ENCODE measurements at places on chromosomes 13 and 19.
A peak's percentile ranks its signal among the peaks of the same experiment; 100 is the strongest.

DNA sequence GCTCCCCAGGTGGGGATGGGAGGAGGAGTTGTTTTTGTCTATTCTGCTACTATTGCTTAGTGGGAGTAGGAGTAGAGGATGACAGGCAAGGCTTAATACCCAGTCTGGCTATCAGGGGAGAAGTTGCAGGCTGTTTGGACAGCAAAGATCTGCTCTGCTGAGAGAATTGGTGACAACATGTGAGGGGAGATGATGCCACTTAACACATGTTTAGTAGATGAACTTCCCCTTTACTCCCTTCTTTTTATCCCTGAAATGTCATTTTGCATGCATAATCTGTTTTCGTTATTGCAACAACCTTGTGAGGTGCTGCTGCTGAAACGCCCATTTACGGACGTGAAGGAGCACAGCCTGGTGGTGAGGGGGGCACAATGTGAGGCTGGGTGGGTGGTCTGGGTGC, 3.0 kb upstream of the CYP4F12 start:
- DNase-seq: no peak

GRCh38 chr19:2495130-2495641, 19.3 kb downstream of the GADD45B start:
- no peak for DNase-seq

GRCh38 chr13:66774046-66774445, 456.1 kb downstream of the PCDH9 start:
- DNase-seq: no peak

DNA sequence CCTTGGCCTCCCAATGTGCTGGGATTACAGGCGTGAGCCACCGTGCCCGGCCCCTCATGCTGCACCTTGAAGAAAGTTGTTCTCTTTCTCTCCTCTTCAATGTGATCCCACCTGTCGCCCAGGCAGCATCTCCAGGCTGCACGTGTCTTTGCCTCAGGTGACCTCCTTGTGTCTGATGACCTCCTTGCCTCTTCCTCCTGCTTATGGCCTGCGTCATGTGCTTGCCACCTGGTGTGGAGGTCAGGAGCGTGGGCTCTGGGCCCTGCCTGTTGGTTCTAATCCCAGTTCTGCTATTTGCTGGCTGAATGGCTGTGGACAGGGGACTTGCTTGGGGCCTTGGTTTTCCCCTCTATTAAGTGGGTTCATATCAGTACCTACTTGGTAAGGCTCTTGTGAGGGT, 6.3 kb downstream of the BICRA start:
- DNase-seq: no peak

- DNase-seq: no peak
Measured at GRCh38 chr13:112815871-112816270, 126.0 kb downstream of the ATP11A start.

GRCh38 chr19:32800754-32801153, 68.8 kb downstream of the SLC7A9 start:
- no peak for DNase-seq

DNA sequence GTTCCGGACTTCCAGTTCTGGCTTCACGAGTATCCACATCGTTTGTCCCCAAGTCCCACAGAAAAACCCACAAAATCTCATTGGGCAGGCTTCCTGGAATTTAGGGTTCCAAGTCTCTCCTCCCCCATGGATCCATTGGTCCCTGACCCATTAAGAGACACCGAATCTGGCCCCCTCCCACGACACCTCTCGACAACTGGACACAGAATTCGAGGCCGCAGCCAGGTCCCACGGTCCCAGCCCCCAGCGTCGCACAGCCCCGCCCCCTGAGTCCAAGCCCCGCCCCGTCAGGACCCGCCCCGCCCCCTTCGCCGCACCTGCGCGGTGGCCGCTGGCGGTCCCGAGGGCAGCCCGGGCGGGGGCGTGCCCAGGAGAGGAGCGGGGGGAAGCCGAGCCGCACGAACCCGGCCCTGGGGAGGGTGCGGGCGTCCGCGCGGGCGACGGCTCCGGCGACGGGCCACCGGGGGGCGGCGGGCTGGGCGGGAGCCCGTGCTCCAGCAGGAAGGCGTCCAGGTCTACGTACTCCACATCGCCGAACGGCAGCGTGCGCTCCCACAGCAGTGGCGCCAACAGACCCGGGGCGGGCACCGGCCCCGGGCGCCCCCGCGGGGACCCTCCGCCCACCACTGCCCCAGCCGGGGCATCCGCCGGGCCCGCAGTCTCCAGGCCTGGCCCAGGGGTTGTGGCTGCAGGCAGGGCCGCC, 1.8 kb downstream of the DBP start:
- DNase-seq: peak; percentile 22

DNA sequence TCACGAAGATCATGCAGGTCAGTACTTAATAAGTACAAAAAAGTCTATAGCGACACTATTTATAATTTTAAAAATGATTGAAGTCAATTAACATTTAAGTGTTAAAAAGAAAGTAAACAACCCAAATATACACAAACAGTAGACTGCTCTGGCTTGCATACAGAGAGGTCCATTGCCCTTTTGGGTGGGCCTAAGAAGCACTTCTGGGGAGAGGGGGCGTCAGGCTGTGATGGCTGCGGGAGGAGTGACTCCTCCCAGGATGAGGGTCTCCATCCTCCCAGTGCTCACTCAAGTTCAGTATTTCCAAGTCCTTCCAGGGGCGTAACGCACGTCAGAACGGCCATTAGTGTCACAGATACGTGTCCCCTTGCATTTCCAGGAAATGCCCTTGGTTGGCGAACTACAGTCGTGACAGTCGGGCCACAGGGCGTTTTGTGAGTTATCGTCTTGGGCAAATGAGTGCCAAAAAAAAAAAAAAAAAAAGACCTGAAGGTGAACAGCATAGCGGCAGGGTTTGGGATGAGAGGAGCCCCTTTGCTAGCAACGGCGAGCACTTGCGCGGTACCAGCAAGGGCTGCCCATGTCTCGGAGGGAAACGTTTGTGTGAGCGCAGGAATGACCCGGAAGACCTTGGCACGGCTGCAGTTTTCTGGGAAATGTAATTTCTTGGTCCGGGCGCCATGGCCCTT, at the start of gene SCGB2B2:
Gene SCGB2B2, minus strand, starts transcription at position 463 of the 689 bp plus-strand sequence. CDS start 82,596 bp downstream, outside the sequence.
- DNase-seq: peak; percentile 67

- DNase-seq: peak; percentile 6
Measured at GRCh38 chr19:38952395-38953165, 21.8 kb downstream of the MRPS12 start.

GRCh38 chr19:14433554-14434501, 722 bp downstream of the PKN1 start:
- peak; percentile 39 for DNase-seq

GRCh38 chr13:41411522-41411921, 45.8 kb upstream of the RGCC start:
- DNase-seq: no peak

DNA sequence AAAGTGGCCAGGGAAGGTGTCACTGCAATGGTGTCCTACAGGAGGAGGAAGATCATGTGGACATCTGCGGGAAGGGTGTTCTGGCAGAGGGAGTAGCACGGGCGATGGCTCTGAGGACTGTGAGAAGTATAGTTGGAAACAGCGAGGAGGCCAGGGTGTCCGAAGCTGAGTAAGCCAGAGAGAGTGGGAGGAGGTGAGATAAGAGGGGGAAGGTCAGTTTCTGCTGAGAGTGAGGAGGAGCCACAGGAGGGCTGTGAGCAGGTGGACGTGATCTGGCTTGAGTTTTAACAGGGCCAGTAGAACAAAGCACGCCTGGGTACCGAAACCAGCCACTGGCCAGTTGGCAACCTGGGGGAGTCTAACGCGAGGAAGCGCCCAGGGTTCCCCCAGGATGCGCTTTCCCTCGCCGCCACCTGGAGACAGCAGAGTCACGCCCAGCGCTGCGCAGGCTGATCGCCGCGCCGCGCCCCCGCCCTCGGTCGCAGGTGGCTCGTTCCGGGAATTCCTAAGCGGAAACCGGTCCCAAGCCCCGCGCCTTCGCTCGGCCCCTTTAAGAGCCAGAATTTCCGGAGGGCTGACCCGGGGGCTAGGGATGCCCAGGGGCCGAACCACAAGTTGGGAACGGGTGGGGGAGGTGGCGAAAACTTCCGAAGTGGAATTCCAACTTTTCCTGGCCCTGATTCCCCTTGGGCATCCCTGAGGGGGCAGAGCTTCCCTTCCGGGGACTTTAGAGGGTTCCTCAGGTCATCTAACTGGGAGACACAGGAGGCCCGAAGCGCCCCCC, 1.1 kb upstream of the LSR start:
- no peak for DNase-seq

DNA sequence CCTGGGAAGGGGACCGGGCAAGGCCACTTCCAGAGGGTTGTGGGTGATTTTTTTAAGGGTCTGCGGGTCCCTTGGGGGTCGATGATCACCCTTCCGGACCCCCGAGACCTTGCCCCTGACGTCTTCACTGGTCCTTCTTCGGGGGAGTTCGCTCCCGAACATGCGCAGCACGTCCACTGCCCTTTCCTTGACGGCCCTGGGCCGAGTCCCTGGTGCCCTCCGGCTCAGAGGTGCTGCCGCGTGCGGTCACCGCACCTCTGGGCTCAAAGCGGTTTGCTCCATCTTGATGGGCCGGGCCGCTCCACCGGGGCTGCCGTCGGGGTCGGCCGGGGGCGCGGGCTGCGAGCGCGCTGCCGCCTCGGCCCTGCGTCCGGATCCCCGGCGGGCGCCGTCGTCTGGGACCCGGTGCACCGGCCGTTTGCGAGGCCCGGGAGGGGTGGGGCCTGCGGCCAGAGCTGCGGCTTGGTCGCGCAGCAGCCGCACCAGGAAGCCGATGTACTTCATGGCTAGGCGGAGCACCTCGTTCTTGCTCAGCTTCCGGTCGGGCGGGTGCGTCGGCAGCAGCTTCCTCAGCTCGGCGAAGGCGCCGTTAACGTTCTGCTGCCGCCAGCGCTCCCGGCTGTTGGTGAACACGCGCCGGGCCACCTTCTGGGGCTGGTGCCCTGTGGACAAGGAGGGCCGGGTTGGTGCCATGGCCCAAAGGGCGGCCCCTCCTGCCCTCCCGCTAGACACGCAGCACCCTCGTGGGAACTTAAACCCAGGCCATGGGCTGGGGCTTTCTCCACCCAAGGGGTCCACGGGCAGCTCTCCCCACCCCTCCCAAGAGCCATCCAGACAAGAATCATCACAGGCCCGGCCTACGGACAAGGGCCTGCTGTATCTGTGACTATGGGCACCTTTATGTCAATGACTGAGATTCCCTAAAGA, 3.3 kb downstream of the LYL1 start:
- no peak for DNase-seq

GRCh38 chr13:67123165-67123564, 107.0 kb downstream of the PCDH9 start:
- no peak for DNase-seq

DNA sequence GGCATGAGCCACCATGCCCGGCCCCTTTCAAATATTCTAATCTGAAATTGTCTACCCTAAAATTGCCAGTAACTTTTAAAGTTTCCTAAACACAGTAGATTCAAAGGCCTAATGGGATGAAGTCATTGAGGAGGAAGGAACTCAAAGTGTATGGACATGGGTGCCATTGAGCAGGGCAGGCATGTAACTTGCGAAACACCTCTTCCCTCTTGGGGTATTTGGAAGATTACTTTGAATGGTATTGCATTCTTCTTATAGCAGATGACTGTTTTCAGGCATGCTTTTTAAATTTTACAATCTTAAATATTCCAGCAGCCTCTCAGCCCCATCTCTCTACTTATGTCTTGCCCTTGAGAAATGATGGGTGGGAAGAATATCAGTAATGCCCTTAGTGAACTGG, 21.0 kb downstream of the TM9SF2 start:
- DNase-seq: no peak

- no peak for DNase-seq
Measured at GRCh38 chr13:37138926-37139325, 33.5 kb upstream of the CSNK1A1L start.

GRCh38 chr13:94154367-94154766, 325.1 kb downstream of the DCT start:
- DNase-seq: no peak

- DNase-seq: no peak
Measured at GRCh38 chr19:35641515-35642151, at the start of gene ETV2. TSS of gene ETV2 (plus strand) at chr19:35641745. CDS start at chr19:35642461, 716 bp downstream.

DNA sequence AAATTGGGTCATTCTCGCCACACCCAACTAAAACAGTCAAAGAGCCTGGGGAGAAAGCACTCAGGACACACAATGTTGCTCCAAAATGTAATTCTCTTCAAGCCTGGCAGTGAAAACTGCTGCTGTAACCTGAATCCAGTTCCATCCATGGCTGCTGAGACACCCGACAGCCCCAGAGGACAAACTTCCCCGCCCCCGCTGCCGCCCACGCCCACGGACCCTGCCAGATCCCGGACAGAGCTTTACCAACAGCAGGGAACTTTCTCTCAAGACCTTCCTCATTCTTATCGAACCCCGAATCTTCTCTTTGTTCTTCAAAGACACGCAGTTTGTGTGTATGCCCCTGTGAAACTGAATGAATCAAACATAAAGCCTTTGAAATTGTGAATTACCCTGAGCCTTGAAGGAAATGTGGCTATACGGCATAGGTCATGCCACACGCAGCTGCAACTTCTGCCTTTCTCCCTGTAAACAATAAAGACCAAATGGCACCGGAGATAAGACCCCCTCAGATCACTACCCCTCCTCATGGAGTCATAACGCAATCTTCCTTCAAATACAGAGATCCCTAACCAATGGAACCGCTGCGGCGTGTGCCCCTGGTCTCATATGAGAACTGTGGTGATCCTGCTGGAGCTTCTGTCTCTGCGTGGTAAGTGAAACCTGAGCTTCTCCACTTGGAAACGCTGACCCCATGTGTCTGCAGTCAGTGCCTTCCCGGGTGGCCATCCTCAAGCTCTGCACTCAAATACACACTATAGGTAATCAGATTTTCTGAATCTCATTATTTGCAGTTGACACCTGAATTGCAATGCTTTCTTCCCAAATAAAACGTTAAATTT, 4.8 kb upstream of the LAMP1 start:
- DNase-seq: no peak

DNA sequence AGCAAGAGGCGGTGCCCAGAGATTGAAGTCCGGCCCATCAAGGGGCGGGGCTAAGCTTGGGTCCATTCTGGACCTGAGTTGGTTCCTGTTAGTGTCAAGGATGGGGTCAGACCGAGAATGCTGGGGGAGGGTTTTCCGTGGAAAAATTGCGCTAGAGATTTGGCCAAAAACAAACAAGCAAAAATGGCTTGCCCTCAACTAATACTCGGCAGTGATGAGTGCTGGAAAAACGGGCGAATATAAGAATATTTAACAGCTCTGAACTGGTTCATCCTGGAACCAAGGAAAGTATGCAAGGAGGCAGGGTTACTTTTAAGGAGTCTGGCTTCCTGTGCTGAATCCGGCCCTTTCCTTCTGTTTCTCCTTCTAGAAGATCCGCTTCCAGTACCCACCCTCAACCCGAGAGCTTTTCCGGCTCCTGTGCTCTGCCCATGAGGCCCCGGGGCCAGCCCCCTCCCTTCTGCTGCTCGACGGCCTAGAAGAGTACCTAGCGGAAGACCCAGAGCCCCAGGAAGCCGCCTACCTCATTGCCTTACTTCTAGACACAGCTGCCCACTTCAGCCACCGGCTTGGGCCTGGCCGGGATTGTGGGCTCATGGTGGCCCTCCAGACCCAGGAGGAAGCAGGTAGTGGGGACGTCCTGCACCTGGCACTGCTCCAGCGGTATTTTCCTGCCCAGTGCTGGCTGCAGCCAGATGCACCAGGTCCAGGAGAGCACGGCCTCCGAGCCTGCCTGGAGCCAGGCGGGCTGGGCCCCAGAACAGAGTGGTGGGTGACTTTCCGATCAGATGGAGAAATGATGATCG, 880 bp downstream of the SWSAP1 start:
- peak; percentile 26 for DNase-seq

Measured in NCI-H1092 (cell line).